ENCODE measurements at places on chromosomes 5 and 9. TPM values are rescaled to one million over a fixed set of nuclear protein-coding genes. Genes with fewer than 3 reads are reported as not detected.

GRCh38 chr5:131664929-131665328 is 29.9 kb upstream of the RAPGEF6 start:
- H3K27ac ChIP-seq: no peak overlapping the region
- no peaks in the 10 kb centered on the region for H3K4me1 ChIP-seq
- H3K36me3 ChIP-seq: peaks cover 44% of the 10 kb centered on the region
- H3K27me3 ChIP-seq: no peaks in the 10 kb centered on the region

PCDHB9 gene
- not detected for total RNA-seq

- DNase-seq: no peak
- no peak overlapping the region for H3K4me3 ChIP-seq
- peaks cover 16% of the 10 kb centered on the region for H3K27me3 ChIP-seq
- H3K4me1 ChIP-seq: no peaks in the 10 kb centered on the region
Measured at GRCh38 chr5:174300118-174300940, 254.8 kb downstream of the NSG2 start.

DNA sequence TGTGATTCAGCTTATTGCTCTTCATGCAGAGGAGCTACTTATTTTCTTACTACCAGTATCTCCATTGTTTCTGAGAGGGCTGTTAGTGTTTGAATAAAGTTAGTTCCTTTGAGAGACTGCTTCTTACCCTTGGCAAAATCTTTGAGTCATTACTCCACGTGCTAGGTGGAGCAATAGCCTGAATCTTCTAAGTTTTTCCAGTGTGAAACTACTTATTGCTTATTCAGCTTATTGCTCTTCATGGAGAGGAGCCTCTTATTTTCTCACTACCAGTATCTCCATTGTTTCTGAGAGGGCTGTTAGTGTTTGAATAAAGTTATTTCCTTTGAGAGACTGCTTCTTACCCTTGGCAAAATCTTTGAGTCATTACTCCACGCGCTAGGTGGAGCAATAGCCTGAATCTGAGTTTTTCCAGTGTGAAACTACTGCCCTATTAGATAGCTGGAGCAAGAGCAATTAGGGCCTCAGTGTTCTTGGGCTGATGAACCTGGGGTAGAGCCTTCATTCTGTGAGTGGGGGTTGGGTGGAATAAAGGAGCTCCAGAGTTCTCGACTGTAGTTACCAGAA is 41.9 kb downstream of the GPBP1 start:
- peak overlapping the region; percentile 75 for H3K27ac ChIP-seq
- H3K36me3 ChIP-seq: peaks cover 33% of the 10 kb centered on the region

DNA sequence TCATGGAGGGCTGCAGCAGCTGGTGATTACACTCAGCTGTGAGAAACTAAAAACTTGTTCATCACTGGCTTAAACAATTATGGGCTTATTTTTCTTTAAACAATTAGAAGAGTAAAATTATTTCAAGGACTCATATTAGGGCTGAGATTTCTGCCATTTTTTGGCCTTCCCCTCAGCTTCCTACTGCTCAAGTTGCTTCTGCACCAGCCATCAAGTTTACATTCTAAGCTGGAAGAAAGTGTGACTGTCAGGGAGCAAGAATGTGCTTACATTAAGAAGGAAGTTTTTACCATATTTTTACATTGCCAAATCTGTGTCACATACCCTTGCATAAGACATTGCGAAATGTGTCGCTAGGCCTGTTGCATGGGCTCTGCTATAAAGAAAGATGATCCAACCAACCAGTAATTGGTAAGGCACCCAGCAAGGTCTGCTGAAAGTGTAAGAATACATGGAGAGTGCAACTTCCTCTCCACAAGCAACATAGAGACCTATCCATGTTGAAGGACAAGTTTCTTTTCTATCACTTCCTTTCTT is 260.3 kb upstream of the CDH10 start:
- H3K27me3 ChIP-seq: no peaks in the 10 kb centered on the region
- H3K27ac ChIP-seq: no peak overlapping the region
- no peak overlapping the region for H3K4me3 ChIP-seq
- no peak for DNase-seq

GRCh38 chr9:87338088-87338989 is 159.3 kb upstream of the DAPK1 start:
- H3K27ac ChIP-seq: no peak overlapping the region
- H3K4me3 ChIP-seq: no peak overlapping the region
- no peaks in the 10 kb centered on the region for H3K36me3 ChIP-seq

- H3K4me1 ChIP-seq: peaks cover 93% of the 10 kb centered on the region
- H3K27me3 ChIP-seq: peaks cover 4% of the 10 kb centered on the region
- peak overlapping the region; percentile 98 for H3K27ac ChIP-seq
- H3K4me3 ChIP-seq: peak overlapping the region; percentile 46
Measured at GRCh38 chr9:89466451-89467277, 31.2 kb downstream of the SEMA4D start.

- H3K27ac ChIP-seq: no peak overlapping the region
- H3K4me3 ChIP-seq: no peak overlapping the region
- H3K27me3 ChIP-seq: no peaks in the 10 kb centered on the region
- no peaks in the 10 kb centered on the region for H3K4me1 ChIP-seq
- no peak for DNase-seq
Measured at GRCh38 chr9:121814594-121814993, 163.2 kb downstream of the DAB2IP start.

DNA sequence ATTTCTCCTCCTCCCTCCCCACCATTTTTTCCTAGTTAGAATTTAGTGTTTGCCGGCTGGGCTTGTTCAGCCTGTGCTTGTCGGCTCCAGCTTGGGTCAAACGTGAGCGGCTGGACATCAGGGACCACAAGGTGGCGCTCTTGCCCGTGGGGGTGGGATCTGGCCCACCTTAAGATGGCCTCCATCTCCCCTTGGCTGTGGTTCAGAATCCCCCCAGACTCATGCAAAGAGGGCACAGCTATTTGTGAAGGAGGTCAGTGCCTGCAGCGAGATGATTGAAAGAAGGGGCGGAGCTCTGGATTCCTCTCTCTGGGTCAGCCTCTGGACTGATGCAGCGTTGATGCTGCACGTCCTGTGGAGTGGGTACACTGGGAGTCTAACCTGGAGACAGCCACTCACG is 283.3 kb upstream of the TUT7 start:
- H3K4me1 ChIP-seq: peaks cover 2% of the 10 kb centered on the region
- DNase-seq: peak; percentile 12
- no peak overlapping the region for H3K27ac ChIP-seq
- peaks cover 42% of the 10 kb centered on the region for H3K27me3 ChIP-seq
- H3K36me3 ChIP-seq: no peaks in the 10 kb centered on the region

C9orf50 gene
- not detected for total RNA-seq

PRLR gene
- not detected for total RNA-seq

- no peaks in the 10 kb centered on the region for H3K27me3 ChIP-seq
- H3K4me1 ChIP-seq: peaks cover 22% of the 10 kb centered on the region
- no peak overlapping the region for H3K27ac ChIP-seq
- no peak overlapping the region for H3K4me3 ChIP-seq
- peaks cover 11% of the 10 kb centered on the region for H3K36me3 ChIP-seq
- no peak for DNase-seq
Measured at GRCh38 chr5:140399979-140400729, 1.5 kb upstream of the ANKHD1 start.

MZB1 gene
- total RNA-seq: 10.6 TPM

DNA sequence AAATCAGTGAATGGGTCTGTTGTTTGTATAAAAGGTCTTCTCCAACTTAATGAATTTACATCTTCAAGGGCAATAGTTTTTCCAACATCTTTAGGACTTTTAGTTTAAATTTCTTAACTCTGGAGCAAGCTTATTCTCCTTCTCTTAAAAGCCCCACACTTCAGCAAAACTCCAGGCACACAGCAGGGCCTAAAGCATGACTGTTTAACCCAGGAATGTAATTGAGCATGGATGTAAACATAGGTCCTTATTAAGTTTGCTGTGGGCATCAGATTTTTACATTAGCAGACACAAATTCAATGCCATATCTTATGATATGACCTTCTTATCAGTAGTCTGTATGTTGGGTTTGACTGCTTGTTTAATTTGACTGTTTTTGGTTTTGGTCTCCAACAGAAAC is 78.9 kb downstream of the ABCA1 start:
- H3K27ac ChIP-seq: no peak overlapping the region
- no peaks in the 10 kb centered on the region for H3K4me1 ChIP-seq
- no peaks in the 10 kb centered on the region for H3K27me3 ChIP-seq

S1PR3 gene
- 0.38 TPM for total RNA-seq

PRRC2B gene
- 135 TPM for total RNA-seq

CDH9 gene
- not detected for total RNA-seq

CATSPER3 gene
- 0.39 TPM for total RNA-seq

GRCh38 chr9:124815601-124816000 is 37.7 kb upstream of the WDR38 start:
- H3K36me3 ChIP-seq: no peaks in the 10 kb centered on the region
- no peak overlapping the region for H3K27ac ChIP-seq
- H3K4me3 ChIP-seq: no peak overlapping the region
- peaks cover 9% of the 10 kb centered on the region for H3K4me1 ChIP-seq
- no peak for DNase-seq
- H3K27me3 ChIP-seq: peaks cover 18% of the 10 kb centered on the region

DNA sequence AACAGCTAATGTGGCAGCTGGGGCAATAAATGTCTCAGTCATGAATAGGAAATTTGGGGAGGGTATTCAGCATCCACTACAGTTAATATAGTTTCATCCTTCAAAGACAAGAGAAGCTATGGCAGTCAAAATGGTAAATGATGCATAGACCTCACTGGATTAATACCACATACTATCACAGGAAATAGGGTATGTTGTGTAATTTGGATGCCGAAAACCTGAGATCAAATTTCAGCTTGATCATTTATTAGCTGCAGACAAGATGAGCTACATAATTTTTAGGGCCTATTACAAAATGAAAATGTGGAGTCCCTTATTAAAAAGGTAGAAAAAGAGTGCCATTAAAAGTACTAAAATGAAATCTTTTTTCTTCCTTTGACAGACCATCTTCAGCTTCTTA is 112.6 kb upstream of the MTAP start:
- H3K36me3 ChIP-seq: peaks cover 3% of the 10 kb centered on the region
- no peak overlapping the region for H3K27ac ChIP-seq
- DNase-seq: no peak
- no peaks in the 10 kb centered on the region for H3K27me3 ChIP-seq
- H3K4me3 ChIP-seq: no peak overlapping the region

DNA sequence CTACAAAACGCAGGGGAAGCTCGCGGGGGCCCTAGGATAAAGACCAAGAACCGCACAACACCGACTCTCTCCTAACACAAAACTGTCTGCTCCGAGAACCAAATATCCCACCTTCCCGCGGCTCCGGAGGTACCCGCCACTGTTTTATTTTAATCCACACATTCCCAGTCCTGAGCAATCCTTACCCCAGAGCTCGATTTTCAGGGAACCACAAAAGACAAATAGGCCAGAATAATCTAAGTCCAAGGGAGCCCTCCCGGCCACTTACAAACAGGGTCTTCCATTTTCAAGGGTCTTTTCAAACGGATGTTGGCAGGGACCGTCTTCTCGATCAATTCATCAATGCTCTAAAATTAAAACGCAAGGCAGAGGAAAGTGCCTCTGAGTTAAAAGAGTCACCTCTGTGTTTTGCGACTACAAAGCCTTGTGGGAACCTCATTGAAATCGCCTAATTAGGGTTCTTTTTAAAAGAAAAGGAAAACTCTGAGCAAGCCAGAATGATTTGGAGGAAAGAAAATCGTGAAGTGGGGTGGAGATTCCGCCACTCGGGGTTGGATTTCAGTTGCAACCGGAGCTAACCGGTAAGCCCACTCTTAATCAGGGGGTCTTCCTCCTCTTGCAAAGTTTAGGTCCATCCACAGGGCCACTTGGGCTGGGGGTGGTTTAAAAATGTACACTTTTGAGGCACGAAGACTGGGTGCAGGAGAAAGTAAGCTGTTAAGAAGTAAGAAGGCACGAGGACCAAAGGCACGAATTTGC is 1.0 kb downstream of the GLDC start:
- peaks cover 15% of the 10 kb centered on the region for H3K4me1 ChIP-seq
- no peaks in the 10 kb centered on the region for H3K36me3 ChIP-seq
- H3K27me3 ChIP-seq: peaks cover 75% of the 10 kb centered on the region
- DNase-seq: no peak
- peak overlapping the region; percentile 54 for H3K4me3 ChIP-seq
- no peak overlapping the region for H3K27ac ChIP-seq

NPM1 gene
- total RNA-seq: 4,890 TPM

DNA sequence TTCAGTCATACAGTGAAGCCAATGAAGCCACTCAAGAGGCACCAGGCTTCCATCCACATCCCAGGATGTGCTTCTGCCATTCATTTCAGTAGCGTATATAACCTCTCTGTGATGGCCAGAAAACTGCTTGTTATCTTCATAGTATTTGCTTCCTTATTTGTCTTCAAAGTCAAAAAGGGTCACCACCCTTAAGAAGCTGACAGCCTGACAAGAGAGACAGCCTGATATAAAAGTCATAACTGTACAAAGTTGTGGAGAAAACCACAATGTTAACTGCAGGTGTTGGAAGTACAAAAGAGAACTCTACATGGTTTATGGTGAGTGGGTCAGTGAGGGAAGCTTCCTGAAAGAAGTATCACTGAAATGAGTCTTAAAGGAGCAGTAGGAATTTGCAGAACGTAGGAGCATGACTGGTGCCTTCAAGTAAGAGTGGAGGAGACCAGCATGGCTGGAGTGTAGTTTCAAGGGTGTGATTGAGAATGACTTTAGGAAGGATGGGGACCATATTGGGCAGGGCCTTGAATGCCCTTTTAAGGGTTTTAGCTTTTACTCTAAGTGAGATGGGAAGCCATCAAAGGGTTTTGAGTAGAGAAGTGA is 33.7 kb downstream of the NIM1K start:
- no peaks in the 10 kb centered on the region for H3K4me1 ChIP-seq
- H3K27ac ChIP-seq: no peak overlapping the region
- no peak overlapping the region for H3K4me3 ChIP-seq
- H3K27me3 ChIP-seq: no peaks in the 10 kb centered on the region

PCDHA1 gene
- not detected for total RNA-seq

PRR7 gene
- total RNA-seq: 21.5 TPM

CTNNAL1 gene
- 20.9 TPM for total RNA-seq

DNA sequence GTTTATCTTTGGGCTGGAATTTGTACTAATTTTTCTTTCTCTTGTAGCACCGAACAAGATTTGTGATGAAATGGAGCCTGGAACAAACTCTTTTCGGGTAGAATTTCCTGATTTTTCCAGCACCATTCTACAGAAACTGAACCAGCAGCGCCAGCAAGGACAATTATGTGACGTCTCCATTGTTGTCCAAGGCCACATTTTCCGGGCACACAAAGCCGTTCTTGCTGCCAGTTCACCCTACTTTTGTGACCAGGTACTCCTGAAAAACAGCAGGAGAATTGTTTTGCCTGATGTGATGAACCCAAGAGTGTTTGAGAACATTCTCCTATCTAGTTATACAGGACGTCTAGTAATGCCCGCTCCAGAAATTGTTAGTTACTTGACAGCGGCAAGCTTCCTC is 27.6 kb downstream of the ZBTB43 start:
- no peak for DNase-seq
- peaks cover 27% of the 10 kb centered on the region for H3K36me3 ChIP-seq
- no peak overlapping the region for H3K27ac ChIP-seq
- H3K4me3 ChIP-seq: no peak overlapping the region

Data from activated naive CD8-positive, alpha-beta T cell treated with anti-CD3 and anti-CD28 coated beads for 36 hours (primary cell).